ENCODE measurements at places on chromosomes 2 and 18. TPM values are rescaled to one million over a fixed set of nuclear protein-coding genes. Genes with fewer than 3 reads are reported as not detected.

- no peak overlapping the region for H3K27ac ChIP-seq
- H3K36me3 ChIP-seq, result no peaks in the 10 kb centered on the region
- H3K27me3 ChIP-seq, result peaks cover 4% of the 10 kb centered on the region
- no peak for DNase-seq
Observed at GRCh38 chr2:31341351-31341750, 73.2 kb downstream of the XDH start.

- H3K4me3 ChIP-seq, result no peak overlapping the region
- DNase-seq, result no peak
- H3K4me1 ChIP-seq, result no peaks in the 10 kb centered on the region
- no peaks in the 10 kb centered on the region for H3K36me3 ChIP-seq
- no peak overlapping the region for H3K27ac ChIP-seq
- H3K27me3 ChIP-seq, result peaks cover 4% of the 10 kb centered on the region
Observed at GRCh38 chr2:214648520-214648919, 161.0 kb downstream of the BARD1 start.

Gene SNTG2
- not detected for total RNA-seq

GRCh38 chr2:198072655-198073054 lies 268.3 kb downstream of the PLCL1 start:
- no peak overlapping the region for H3K27ac ChIP-seq
- no peaks in the 10 kb centered on the region for H3K4me1 ChIP-seq
- H3K27me3 ChIP-seq, result no peaks in the 10 kb centered on the region
- H3K36me3 ChIP-seq, result no peaks in the 10 kb centered on the region
- no peak overlapping the region for H3K4me3 ChIP-seq

Gene COL6A3
- 0.92 TPM for total RNA-seq
